ENCODE measurements at places on chromosomes 16 and 17.

- DNase-seq: no peak
These were observed 10.3 kb downstream of the MLLT6 start for GRCh38 chr17:38715216-38715943.

GRCh38 chr17:21277332-21277731 is 7.2 kb upstream of the MAP2K3 start:
- DNase-seq: no peak

GRCh38 chr16:56677474-56677873 is 4.8 kb upstream of the MT1X start:
- no peak for DNase-seq

DNA sequence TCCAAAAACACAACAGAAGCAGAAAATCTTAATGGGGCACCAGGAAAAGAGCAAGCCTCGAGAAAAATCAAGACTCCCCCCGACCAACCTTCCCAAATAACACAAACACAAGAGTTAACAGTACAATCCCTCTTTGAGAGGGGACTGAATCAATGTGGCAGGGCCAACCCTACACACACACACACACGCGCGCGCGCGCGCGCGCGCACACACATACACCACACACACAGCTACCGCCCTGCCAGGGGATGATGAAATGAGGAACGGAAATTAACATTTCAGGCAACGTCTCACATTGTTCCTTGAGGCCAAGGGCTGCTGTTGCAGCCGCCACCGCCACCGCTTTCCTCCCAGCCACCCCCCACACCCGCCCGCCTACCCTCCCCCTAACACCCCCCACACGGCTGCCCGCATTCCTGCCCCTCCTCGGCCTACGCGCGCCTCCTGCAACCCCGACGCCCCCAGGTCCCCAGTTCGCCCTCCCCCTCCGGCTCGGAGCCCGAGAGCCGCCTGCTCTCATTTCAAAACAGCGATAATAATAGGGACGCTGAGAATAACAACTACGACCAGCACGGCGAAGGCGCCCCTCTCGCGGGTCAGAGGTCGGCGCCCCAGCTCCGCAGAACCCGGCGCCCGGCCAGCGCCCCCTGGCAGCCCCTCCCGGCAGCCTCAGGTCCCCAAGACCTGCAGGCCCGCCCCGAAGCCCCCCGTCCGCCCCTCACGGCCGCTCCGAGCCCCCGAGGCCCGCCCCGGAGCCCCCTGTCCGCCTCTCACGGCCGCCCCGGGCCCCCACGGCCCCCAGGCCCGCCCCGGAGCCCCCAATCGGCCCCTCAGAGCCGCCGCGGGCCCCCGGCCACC is 1.1 kb downstream of the ANKRD11 start:
- DNase-seq: peak; percentile 58

DNA sequence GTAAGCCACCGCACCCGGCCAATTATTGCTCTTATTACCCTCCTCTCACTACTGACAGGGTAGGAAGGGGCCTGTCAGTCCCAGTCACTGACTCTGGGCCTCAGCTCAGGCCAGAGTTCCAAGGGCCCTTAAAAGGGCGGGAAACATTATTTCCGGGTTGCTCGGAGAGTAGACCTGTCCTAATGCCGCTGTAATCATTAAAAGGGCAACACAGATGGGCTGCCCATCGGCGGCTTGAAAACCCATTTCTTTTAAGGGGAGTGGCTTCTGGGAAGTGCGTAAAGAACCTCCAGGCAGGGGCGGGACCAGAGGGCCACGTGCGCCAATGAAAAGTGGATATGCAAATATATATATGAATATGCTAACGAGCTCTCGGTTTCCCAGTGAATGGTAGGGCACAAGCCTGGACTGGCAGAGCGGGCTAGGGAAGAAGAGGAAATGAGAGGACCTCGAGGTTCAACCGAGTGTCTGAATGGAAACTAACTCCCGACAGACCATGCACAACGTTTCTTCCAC is 26.6 kb downstream of the PIPOX start:
- DNase-seq: no peak

GRCh38 chr16:22333457-22333994 is 36.3 kb downstream of the POLR3E start:
- DNase-seq: no peak

GRCh38 chr17:79803997-79804855 is 7.3 kb upstream of the CBX8 start:
- no peak for DNase-seq

GRCh38 chr17:81304196-81305015 is 9.3 kb upstream of the SLC38A10 start:
- no peak for DNase-seq

DNA sequence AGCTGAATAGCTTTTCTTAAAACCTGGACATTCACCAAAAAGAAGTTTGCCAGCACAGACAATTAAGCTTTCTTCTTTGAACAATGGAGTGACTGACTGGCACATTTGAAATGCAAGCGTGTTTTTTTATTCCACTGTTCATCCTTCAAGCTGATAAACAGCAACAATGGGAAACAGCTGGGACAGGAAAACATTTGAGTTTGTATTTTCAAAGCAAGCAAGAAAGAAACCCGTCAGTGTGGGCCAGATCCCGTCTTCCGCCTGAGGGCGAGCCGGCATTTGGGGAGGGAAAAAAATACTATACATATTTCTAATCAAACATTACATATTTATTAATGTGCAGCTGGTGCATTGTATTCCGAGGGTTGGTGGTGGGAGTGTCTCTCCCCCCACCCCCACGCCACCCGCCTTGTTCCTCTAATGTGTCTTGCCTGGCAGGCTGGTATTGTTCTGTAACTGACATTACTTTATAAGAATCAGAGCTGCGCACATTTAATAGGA is 94.3 kb downstream of the CYLD start:
- no peak for DNase-seq

- DNase-seq: no peak
These were observed 1.3 kb downstream of the CCR10 start for GRCh38 chr17:42680331-42680808.

- DNase-seq: no peak
These were observed 55.5 kb upstream of the IRX3 start for GRCh38 chr16:54341892-54342776.

DNA sequence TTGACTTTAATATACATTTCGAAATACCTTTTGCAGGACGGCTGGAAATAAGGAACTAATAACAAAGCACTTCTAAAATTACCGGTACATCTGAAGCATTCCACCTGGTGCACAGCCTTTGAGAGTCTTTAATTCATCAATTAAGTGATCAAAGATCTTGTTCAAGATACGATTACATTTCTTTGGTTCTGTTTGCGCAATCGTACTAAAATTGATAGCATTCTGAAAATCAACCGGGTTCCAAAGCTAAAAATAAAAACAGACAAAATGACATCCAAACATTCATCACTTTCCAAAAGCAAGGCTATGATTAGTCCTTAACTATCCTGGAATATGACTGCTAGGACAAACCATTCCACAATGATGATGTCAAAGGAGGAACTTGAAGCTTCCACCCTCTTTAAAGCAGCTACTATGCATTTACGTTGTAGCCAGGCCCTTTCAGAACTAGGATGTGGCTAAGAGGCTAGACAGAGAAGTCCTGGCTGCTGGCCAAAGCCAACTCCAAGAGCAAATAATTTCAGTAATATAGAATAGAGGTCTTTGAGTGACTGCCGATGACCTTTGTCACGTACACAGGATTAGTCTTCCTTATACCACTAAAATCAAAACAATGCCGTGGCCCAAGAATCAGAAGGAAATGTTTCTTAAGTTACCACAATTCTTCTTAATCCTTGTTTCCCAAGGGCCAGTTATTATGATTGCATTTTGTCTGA is 299.8 kb upstream of the PSMD7 start:
- no peak for DNase-seq

- no peak for DNase-seq
These were observed 32.5 kb upstream of the ARHGAP44 start for GRCh38 chr17:12756786-12757185.

- DNase-seq: no peak
These were observed 4.2 kb downstream of the TOB1 start for GRCh38 chr17:50861822-50862528.
